ENCODE measurements at places on chromosomes 13 and 19.

DNA sequence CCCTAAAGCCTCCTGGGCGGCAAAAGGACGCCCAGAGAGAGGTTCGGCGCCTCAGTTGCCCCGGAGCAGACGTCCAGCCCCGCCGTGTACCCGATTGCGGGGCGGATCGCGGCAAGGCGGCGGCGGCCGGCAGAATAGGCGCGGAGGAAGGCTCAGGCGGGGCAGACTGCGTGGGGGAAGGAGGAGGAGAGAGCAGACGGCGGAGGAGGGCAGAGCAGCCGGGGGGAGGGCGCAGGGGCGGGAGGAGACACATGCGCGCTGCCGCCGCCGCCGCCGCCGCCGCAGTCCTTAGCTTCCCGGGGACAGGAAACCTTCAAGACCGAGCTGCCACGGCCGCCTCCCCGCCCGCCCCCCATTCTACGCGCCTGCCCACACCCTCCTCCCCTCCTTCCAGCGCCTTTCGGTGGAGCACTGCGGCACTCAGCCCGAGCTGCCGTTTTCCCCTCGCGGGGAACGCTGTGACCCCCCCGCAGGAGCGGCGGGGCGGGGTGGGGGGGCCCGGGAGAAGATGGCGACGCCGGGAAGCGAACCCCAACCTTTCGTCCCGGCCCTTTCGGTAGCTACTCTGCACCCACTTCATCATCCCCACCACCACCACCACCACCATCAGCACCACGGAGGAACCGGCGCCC lies at the start of gene LRCH1:
Gene LRCH1 (plus strand): TSS at position 282 of the 632 bp plus-strand sequence. CDS start 227 bp downstream, at position 509.
- no peak for DNase-seq

- no peak for DNase-seq
Observed at GRCh38 chr19:15399234-15399515, 19.6 kb upstream of the AKAP8 start.

DNA sequence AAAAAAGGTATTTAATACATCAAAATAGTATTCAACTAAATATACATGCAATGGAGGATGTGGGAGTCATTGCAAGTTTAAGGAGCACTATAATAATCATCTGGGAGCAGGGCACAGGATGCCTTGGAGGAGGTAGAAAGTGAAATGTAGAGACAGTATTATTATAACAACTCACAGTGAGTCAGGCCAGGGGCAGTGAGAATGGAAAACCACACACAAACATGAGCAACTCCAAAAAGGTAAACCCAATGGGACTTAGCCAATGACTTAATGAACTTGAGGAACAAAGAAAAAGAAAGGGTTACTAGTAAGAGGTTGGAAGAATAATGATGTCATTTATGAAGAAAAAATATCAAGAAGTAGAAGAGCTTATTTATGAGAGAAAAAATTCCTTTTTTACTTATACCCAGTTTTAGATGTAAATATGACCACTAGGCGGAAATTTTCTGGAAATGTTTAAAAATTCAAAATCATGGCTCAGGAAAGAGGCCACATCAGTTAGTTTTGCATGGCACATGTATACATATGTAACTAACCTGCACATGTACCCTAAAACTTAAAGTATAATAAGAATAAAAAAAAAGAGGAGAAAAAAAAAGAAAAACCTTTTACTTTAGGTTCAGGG lies 389.3 kb downstream of the SUCLA2 start:
- DNase-seq = no peak

GRCh38 chr13:90445179-90445578 lies 902.3 kb upstream of the MIR17HG start:
- no peak for DNase-seq

- no peak for DNase-seq
Observed at GRCh38 chr13:40558656-40559055, 107.8 kb downstream of the FOXO1 start.

DNA sequence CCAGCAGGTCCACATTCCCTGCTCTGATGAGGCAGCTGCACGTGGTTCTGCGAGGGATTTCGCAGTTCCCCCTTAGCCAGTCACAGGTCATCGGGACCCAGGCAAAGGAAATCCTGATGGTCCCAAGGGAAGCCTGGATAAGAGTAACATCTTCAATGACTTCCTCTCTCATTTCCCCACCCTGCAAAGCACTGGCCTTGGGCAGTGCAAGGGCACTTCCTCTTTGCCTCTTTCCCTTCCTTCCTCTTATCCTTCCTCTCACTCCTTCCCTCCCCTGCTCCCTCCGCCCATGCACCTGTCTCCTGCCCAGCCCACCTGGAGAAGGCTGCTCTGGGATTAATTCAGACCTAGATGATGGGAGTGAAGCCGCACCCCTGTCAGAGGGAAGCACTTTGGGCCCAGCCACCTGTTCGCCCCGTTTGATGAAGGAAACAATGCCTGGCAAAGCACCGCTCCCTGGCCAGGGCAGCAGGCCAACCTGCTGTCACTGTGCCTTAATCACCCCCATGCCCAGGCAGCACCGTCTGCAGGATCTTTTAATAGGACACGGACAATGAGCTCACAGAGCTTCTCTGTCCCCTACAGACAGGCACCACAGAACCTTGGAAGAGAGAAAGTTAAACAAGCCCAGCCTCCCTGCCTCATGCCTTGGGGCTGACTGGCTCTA lies 113.5 kb upstream of the PABPC3 start:
- no peak for DNase-seq

- DNase-seq = no peak
Observed at GRCh38 chr19:45729800-45730290, 851 bp downstream of the FBXO46 start.

GRCh38 chr13:38993381-38993780 lies 2.8 kb upstream of the STOML3 start:
- DNase-seq = no peak
